ENCODE measurements at places on chromosomes 16 and 17.

DNA sequence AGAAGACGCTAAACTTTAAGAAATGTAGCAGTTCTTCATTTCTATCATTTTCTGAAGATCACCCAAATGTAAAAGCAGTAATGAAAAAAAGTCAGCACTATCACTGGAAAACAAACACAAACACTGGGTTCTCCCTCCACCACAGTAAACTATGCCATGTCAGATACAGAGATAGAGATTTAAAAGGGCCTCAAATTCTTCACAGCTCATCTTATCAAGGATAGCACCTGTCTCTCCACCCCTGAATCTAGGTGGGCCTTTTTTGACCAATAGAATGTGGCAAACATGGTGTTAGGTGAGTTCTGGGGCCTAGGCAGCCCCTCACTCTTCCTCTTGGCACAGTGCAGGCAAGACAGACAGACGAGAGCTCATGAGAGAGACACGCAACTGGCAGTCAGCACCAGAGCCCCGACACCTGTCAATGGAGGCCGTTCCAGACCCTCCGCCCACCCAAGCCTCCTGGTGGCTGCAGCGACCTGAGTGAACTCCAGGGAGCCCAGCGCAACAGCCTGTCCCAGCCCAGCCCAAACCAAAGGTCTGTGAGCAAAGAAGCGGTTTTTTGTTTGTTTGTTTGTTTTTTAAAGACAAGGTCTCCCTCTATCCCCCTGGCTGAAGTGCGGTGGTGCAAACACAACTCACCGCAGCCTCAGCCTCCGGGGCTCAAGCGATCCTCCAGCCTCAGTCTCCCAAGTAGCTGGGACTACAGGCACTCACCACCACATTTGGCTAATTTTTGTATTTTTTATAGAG, 79.8 kb downstream of the TBC1D16 start:
- DNase-seq, result no peak

GRCh38 chr17:49290690-49291359, 60.2 kb upstream of the PHOSPHO1 start:
- DNase-seq, result peak; percentile 38

- no peak for DNase-seq
Measured at GRCh38 chr16:49287572-49287971, 5.9 kb upstream of the CBLN1 start.

DNA sequence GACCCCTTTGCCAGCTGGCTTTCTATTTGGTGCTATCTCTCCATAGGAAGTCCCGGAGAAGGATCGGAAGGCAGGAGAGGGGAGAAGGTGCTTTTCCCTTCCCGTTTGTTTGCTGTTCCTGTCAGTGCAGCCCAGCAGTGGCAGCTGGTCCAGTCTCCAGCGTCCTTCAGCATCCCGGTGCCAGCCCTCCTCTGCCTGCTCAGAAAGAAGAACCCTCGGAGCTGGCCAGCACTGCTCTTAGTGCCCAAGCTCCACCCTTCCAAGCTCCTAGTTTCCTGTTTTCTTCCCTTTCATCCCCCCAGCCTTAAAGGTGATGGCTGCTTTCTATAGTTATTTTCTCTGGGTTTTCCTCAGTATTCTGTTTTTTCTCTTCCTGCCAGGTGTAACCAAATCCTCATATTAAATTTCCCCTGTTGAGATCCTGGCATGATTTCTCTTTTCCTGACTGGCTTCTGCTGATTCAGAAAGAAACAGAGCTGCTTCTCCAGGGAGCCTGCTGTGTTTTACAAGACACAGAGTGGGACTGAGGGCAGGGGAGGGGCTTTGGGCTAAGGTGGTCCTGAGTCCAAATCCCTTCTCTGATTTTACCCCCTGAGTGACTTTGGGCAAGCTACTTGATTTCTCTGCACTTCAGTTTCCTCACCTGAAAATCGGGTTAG, 186.8 kb downstream of the COPRS start:
- no peak for DNase-seq

GRCh38 chr16:47139561-47140185, 4.1 kb downstream of the NETO2 start:
- no peak for DNase-seq

- no peak for DNase-seq
Measured at GRCh38 chr17:78940258-78940657, 15.1 kb upstream of the TIMP2 start.

GRCh38 chr16:66905633-66906539, 12.8 kb downstream of the CDH16 start:
- peak; percentile 65 for DNase-seq

DNA sequence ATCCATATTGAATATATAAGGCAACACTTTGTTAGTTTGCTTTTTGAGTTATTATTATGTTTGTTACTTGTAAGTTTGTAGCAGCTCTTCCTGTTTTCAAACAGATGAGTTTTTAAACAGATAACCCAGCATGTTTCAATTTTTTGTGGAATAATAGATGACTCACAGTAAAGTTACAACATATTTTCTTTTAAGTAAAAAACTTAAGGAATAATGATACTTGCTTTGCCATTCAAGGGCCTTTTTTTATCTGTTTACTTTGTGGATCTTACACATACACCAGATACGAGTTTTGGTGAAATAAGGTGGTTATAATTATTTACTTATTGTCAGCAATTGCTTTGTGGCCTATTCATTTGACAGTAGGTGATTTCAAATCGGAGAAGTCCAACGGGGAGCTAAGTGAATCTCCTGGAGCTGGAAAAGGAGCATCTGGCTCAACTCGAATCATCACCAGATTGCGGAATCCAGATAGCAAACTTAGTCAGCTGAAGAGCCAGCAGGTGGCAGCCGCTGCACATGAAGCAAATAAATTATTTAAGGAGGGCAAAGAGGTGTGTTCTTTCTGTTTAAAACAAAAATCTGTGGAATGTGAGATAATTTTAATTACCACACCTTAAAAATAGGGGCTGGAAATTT, 66.3 kb downstream of the BPTF start:
- DNase-seq, result no peak

DNA sequence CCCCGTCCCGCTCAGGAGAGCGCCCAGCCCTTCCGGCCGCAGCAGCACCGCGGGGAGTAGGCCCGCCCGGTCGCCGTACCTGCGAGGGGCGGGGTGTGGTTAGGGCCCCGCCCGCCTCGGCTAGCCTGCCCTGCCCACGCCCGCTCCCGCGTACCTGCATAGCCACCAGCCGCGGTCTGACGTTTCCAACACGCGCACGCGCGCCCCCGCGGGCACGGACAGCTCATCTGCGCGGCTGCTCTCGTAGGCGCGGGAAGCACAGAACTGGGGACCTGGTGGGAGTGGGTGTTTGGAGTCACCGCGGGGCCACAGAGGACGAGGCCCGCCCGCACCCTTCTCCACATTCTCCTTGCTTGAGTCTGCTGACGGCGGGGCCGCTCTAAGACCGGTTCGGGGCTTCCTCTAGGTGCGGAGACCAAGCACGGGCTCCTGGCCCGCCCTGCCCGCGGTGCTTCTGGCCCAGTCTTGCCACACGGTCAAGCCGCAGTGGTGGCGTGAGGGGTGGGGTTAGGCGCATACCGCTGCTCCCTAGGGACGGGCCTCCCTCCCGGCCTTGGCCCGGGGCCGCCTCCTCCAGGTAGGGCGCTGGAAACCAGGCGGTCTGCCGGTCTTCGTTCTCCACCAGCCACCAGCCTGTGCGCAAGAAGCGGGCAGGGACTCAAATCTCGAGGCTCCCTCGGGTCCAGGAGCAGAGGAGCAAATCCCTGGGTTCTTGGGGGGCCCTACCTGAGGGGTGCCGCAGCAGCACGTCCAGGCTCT, 1.8 kb downstream of the NOXO1 start:
- DNase-seq, result no peak

GRCh38 chr16:30797670-30798309, 10.8 kb upstream of the ZNF629 start:
- DNase-seq, result no peak

DNA sequence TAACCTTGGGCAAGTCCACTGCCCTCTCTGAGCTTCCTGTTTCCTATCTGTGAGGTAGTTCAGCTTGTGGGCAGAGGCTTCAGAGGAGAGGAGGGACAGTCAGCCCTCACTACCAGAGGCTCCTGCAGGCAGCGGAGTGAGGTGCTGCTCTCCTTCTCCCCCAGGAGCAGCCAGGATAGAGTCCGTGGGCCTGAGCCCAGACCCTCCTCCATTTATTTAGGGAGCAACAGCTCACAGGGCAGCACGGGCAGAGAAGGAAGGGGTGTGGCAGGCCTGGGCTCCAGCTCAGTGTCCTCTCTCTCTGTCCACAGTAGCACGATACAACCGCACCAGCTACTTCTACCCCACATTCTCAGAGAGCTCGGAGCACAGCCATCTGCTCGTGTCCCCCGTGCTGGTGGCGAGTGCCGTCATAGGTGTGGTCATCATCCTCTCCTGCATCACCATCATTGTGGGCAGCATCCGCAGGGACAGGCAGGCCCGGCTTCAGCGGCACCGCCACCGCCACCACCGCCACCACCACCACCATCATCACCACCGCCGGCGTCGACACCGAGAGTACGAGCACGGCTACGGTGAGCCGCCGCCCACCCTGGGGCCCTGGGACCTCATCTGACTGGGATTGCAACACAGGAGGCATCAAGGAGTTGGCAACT, 42.3 kb downstream of the BEAN1 start:
- no peak for DNase-seq

DNA sequence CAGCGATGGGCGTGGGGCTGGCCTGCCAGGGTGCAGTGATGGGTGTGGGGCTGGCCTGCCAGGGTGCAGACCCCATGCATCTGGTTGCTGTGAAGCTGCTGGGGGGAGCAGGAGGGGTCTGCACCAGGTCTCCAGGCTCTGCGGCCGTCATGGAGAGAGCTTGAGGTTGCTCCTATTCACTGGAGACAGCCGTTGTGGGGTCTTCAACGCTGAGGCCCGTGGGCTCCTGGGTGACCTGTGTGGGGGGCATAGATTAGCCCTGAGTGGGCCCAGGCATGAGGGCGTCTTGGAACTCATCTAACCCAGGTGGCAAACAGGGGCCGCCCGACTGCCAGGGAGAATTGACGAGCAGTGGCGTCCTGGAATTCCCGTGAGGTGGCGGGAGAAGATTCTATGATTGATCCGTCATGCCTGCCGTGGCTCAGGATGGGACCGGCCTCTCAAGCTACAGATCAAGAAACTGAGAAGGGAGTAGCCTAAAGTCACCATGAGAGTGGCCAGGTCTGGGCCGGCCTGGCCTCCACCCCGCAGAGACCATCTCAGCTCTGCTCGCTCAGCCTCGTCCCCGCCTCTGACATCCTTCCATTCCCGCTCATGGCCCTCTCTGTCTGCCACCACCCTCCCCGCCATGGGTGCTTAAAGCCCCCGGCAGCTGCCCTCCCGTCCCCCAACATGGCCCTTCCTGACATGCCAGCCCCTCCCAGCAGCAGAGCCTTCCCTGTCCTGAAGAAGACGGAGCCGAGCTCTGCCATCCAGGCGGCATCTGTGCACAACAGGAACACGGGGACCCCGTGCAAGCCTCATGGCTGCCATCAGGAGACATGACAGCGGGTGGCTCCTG, 50.7 kb upstream of the ACSF3 start:
- DNase-seq, result no peak

DNA sequence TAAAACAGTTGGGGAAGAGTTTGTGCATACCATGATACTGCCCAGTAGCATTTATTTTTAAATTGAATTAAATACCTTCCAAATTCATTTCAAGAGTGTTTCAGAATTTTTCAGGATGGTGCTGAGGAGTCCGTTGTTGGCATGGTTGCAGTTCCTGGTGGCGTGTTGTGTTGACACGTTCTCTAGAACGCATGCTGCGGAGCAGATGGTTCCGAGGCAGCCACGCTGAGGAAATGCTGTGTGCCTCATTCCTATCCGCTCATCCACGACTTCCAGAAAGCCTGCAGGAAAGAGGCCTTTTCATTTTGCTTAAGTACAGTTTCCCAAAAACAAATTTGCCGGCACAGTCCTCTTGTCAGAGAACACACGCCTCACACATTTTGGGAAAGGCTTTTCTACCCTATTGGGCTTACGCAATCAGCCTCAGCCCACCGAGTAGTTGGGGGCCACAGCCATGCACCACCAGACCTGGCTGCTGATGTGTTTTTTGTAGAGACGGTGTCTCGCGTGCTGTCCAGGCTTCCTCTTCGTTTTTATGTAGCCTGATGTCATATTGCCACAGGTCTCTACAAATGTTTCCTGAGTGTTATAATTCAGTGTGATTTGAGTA, 32.1 kb upstream of the IL17C start:
- no peak for DNase-seq

- peak; percentile 48 for DNase-seq
Measured at GRCh38 chr17:4176808-4177472, 33.9 kb downstream of the CYB5D2 start.

Measured in activated CD8-positive, alpha-beta memory T cell treated with anti-CD3 and anti-CD28 coated beads, Interleukin-2, amount 10 ng/mL, durations not matched to agents 7 days and 5 days (primary cell).